ENCODE measurements at places on chromosomes 1 and 21.

DNA sequence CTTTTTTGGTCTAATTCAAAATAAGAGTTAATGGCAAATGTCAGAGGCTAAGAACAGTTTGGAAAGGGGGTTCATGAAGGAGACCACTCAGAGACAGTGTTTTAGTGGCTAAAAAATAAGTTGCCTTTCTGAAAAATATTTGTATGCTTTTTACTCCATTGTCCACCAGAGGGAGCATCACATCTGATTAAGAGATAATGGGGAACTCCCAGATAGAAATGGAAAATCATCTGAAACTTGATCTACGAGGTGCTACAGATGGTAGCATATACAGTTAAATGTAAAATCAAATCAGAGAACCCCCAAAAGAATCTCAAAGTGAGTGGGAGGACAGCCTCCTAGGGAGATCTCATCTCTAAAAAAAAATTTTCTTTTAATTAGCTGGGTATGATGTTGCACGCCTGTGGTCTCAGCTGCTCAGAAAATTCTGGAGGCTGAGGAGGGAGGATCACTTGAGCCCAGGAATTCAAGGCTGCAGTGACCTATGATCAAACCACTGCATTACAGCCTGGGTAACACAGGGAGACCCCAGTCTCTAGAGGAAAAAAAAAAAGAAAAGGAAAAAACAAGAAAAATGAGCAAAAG lies 9.7 kb downstream of the SMYD3 start:
- DNase-seq = no peak

DNA sequence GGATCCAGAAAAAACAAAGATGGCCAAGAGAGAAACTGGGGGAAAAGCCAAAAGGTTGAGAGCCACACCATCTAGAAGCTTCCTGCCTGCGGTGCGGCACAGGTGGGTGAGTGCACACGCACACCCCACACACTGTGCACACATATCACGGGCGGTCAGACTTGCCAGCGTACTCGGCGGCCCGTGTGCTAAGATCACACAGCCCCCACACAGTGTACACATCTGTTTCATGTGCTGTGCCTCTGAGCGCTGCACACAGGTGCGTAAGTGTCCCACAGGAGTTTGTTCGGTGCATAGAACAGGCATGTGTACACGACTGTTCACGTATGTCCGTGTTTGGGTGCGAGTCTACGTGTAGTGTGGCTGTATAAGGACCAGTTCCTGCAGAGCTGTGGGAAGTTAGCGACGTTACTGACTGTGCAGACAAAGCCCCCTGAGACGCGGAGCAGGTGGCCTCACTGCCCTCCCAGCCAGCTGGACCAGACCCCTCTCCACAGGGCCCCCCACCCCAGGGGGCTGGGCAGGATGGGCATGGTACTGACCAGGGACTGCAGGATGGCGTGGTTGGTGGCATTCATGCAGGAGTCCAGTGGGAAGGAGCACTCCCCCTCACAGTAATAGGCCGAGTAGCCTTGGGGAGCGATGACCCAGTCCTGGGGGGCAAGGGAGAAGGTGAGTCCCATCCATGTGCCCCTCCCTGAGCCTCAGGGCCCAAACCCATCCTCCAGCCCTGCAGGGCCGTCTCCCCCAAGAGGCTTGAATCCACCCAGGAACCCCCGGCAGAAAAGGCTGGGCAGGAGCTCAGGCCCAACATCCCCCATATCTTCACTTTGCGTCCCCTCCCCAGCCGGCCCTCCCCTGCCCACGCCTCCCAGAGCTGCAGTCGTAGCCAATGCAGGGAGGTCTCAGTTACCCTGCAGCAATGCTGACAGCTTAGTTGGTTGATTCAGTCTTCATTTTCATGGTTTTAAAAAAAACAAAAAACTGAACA lies 8.3 kb downstream of the OXCT2 start:
- DNase-seq = peak; percentile 52

DNA sequence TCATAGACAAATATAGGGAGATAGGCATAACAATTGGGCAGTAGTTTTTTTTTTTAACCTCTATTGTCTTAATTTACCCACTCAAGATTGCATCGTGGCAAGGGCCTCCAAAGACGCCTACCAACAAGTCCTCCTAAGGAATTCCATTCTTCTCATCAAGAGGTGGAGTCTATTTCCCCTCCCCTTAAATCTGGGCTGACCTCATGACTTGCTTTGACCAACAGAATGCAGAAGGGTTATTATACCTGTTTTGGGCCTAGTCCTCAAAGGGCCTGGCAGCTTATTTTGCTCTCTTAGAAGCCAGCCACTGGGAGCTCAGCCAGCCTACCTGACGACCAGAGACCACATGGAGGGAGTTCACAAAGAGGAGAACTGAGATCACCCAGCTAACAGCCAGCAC lies 92.3 kb downstream of the COQ8A start:
- DNase-seq = no peak

DNA sequence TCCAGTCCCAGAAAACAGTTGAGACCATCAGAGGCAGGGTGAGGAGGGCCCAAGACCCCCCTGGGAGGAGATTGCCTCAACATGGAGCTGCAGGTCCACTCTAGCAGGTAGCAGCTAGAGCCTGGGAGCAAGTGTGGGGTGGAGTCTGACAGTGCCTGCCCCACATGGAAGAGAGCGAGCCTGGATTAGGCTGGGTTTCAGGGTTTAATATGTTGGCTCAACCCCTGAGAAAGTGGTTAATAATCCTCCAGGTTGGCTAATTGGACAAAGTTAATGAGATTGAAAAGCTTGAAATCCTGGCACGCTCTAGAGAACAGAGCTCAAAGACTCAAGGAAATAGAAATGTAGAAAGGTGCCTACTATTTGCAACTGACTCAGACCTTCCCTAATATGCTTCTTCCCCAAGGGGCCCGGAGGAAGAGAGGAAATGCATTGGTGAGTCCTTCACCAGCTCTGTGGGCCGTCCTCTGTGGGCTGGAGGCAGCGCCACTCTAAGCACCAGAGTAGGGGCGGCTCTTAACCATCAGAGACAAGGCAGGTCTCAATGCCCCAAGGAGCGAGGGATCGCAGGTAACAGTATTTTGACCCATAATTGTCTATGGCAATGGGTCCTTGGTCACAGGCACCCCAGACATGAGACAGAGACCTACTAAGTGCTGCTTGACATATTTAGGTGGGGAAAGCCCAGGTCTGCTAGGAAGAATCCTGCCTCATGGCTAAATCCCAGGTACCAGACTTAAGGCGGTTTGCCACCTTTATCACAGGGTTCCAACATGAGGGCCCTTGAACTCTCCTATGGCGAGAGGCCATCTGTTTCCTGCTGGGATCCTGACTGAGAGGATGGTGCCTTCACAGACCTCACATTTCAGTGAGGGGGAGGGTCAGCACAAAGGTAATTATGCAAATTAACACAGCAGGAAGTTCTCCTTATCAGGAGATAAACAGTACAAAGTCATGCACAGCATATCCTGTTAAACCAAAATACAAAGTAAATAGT lies 33.8 kb downstream of the RSPH1 start:
- DNase-seq = no peak

DNA sequence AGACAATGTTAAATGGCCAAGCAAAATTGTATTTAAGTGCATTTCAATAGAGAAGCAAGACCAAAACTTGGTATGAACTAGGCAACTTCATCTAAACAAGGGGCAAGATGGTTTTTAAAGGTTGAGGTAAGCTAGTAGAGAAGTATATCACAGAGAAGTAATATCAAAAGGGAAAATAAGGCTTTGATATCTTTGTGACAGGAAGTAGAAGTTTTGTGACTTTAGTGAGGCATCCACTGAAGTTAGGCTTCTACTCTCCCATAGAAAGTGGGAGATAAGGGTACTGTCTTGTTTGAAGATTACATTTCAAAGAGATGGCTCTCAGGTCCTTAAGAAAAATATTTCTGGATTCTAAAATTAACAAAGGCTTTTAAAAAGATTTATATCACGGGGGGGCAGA lies 8.9 kb downstream of the OR10T2 start:
- DNase-seq = no peak

- no peak for DNase-seq
Measured at GRCh38 chr1:226322986-226323385, 14.0 kb upstream of the LIN9 start.

DNA sequence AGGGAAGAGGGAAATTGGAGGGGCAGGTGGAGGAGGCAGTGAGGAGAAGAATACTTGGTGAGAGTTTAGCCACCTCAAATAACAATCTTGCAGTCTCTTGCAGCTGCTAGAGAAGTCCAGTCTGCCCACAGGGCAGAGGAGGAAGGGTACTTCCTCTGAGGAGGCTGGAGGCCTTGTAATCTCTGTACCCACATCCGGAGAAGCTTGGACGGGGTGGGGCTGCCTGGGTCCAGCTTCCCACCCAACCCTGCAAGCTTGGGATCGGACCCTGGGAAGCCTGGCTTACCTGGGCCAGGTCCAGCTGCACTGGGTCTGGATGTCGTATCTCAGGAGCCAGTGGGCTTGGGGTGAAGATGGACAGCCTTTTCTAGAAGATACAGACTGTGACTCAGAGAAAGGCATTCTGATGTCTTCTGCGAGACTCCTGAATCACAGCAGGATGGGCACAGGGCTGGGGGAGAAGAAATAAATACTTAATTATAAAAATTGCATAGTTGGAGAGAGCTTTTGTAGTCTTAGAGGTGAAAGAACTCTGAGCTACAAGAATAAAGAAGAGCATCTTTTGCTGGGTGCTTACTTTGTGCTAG lies 111.8 kb upstream of the JUN start:
- no peak for DNase-seq

DNA sequence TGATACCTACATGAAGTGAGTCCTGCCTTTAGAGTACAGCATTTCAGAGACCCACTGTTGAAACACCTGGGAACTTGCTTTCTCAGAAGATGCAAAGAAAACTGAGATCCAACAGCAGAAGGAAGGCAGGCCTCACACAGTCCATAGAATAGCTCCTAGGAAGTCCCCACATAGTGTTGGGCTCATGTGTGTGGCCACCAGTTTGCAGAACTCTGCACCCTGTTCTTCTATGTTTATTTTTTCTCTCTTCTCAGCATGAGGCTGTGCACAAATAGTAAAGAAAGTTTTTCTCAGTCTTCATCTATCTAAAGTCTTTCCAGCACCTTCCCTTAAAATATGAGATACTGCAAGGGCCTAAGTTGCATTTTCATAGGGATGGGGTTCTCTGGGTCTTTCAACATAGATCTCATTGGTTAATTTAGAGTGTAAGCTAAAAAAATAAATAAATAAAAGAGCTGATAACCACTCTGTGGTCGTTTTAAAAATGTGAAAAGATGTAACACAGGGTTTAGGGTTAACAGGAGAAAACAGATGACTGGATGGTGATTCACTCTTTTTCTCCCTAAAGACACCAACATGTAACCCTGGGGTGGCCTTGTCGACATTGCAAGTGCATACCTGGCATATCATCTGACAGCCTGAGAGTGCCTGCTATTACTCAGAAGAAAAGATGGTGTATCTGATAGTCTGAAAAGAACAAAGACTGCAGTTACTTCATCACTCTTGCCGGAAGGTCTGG lies 94.6 kb downstream of the ZC3H11B start:
- DNase-seq = no peak
